ENCODE measurements at places on chromosomes 5 and 9.

DNA sequence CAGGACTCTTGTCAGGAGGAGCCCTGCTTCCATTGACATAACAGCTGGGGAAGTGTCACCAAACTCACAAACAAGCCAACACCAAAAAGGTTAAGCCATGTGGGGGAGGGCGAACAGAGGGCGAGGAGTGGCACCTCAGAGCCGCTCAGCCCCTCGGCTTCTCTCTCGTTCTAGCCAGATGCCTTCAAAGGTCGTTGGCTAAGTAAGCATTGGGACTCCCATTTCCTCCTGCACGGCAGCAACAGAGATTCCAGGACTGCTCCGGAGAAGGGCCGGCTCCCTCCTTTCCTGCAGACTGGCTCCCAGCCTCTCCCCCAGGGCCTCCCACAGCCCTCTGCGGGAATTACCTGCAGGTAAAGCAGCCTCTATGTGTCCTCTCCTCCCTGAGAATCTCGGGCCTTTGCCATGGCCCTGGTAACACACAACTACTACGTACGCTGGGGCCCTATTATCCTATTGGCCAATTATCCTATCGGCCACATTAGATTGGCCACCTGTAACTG is 52.1 kb upstream of the RNU6ATAC start:
- DNase-seq: no peak

DNA sequence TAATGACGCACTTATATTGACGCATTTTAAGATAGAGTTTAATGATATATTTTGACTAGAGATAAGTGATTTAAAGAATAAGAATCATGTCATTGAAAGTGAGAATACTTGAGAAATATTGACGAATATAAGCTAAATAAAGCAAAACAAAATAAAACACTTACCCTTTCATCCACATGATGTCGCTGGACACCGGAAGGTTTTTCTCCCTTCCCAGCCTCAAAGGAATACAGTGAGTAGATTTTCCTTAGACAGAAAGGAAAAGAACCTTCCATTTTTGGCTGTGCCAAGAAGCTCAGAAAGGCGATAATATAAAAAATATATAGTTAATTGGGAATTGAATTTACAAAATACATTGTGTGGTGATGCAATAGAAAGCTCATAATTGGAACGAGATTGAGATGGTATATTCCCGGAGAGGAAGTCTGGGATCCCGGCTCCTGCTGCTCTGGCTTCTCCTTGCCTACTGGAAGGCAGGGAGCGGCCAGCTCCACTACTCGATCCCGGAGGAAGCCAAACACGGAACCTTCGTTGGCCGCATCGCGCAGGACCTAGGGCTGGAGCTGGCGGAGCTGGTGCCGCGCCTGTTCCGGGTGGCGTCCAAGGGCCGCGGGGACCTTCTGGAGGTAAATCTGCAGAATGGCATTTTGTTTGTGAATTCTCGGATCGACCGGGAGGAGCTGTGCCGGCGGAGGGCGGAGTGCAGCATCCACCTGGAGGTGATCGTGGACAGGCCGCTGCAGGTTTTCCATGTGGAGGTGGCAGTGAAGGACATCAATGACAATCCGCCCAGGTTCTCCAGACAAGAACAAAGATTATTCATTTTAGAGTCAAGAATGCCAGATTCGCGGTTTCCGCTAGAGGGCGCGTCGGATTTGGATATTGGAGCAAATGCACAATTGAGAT is at the start of gene PCDHA5:
Gene PCDHA5, plus strand, starts transcription at position 239 of the 906 bp plus-strand sequence.
- DNase-seq: no peak

DNA sequence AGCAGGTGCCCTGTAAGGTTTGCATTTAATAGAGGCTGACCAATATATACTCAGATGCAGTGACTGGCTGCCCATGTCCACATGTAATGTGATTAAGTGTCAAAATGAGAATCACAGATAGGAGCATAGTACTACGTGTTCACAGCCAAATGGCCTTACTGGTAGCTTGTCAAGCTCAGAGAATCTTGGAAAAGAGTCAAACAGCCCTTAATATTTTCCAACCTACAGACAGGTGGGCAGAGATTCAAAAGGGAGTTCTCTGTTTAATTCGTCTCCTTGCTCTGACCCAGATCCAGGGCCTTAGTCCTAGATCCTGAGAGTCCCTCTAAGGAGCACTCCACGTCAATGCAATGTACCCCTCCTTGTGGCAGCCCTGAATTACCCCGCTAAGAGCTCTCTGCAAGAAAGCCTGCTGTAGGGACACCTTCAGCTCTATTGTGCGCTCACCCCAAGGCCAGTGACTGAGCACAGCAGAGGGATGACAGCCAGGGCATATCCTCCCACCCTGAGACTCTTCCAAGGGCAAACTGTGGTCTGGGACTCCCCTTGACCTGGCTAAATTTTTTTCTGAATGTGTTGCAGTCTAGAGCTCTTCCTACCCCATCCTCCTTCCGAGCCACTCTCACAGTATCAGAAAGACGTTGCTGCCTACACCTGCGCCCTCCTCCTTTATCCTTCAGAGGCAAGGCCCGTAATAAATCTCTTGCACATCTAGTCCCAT is 159.2 kb downstream of the SNCAIP start:
- no peak for DNase-seq

DNA sequence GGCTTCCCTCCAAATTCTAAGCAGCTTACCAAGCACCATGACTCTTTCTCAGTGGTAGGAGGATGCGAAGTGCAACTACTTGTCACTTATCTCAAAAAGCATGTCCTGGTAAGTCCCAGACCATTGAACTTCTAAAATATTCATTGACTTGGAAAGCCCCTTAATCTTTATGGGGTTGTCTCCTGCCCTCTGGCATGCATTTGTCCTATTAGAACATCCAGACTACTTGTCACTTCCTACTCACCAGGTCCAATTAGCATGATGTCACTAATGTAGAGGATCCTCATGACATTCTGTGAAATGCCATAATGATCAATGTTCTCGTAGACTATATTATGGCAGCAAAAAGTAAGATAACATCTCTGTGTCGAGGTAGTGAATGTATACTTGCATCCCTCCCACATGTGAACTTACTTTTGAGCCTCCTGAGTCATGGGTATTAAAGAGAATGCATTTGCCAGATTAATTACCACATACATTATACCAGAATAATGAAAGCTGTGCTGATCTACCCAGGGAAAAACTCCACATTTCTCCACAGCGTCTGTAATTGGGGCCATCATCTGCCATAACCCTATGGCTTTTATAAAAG is 63.5 kb upstream of the RAD23B start:
- DNase-seq: no peak

DNA sequence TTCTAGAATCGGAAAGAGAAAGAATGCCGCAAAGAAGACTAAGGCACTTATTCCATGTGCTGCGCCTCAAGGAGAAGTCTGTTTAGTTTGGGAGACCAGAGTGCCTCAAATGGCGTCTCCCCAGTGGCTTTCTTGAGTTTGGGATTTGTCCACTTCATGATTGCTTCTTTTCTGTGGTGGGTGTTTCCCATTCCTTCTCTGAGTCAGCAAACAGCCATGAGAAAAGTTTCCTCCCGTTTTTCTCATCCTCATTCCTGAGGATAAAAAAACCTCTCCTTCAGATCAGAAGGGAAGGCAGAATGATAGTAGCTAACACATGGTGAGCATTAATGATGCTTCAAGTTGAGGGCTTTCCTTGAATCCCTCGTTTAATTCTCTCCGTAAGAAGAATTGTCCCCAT is 275.9 kb upstream of the WWC1 start:
- no peak for DNase-seq

GRCh38 chr5:180350711-180351465 is 2.2 kb downstream of the GFPT2 start:
- DNase-seq: no peak

- no peak for DNase-seq
Measured at GRCh38 chr9:72396247-72397091, 31.5 kb upstream of the ZFAND5 start.

GRCh38 chr9:99172124-99173091 is 49.3 kb downstream of the ALG2 start:
- no peak for DNase-seq

GRCh38 chr5:8376478-8376877 is 507.5 kb downstream of the MTRR start:
- DNase-seq: no peak

GRCh38 chr9:136631038-136632000 is 31.4 kb upstream of the EGFL7 start:
- DNase-seq: peak; percentile 81

DNA sequence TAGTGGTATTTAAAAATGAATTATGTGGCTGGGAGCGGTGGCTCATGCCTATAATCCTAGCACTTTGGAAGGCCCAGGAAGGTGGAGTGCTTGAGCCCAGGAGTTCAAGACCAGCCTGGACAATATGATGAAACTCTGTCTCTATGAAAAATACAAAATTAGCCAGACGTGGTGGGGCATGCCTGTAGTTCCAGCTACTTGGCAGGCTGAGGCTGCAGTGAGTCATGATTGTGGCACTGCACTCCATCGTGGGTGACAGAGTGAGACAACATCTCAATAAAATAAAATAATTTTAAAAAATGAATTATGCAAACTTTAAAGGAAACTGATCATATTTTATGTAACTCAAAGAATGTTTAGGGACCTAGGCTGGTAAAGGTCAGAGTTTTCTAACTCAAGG is 310.8 kb upstream of the DMRT1 start:
- no peak for DNase-seq

GRCh38 chr5:53343187-53343586 is 137.2 kb upstream of the FST start:
- no peak for DNase-seq

- DNase-seq: no peak
Measured at GRCh38 chr9:109083813-109084405, 35.8 kb downstream of the TMEM245 start.

- no peak for DNase-seq
Measured at GRCh38 chr9:113184539-113184938, 33.7 kb downstream of the SLC31A2 start.
